ENCODE measurements at places on chromosomes 13 and 19.
A peak's percentile ranks its signal among the peaks of the same experiment; 100 is the strongest.

GRCh38 chr13:71638751-71639150, 228.3 kb downstream of the DACH1 start:
- no peak for DNase-seq

GRCh38 chr13:21683034-21683733, 12.3 kb downstream of the FGF9 start:
- peak; percentile 77 for DNase-seq

DNA sequence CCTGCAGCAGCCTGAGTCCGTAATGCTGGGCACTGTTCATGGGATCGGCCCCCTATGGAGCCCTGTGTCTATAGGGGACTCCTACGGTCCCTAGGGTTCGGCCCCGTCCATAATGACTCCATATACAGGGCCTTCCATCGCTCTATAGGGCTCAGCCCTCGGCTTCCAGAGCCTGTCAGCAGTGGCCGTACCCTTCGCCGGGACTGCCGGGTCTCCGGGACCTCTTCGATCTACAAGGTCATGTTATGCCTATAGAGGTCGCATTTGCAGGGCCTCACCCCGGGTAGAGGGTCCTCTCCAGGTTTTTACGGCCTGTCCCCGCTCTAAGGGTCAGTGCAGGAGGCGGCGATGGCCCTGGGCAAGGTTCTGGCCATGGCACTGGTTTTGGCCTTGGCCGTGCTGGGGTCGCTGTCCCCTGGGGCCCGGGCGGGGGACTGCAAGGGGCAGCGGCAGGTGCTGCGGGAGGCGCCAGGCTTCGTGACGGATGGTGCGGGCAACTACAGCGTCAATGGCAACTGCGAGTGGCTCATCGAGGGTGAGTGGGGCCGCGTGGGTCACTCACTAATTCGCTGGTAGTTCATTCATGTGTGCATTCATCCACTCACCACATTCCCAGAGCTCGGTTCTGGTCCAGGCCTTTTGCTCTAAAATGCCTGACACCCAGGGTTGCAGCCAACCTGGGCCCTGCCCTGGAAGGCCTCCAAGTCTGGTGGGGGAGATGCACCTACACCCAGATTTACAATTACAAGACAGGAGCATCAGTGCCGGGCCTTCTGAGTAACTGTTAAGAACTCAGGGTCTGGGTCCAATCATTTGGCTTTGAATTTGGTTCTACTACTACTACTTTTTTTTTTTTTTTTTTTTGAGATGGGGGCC, 699 bp downstream of the MEGF8 start:
- peak; percentile 17 for DNase-seq

DNA sequence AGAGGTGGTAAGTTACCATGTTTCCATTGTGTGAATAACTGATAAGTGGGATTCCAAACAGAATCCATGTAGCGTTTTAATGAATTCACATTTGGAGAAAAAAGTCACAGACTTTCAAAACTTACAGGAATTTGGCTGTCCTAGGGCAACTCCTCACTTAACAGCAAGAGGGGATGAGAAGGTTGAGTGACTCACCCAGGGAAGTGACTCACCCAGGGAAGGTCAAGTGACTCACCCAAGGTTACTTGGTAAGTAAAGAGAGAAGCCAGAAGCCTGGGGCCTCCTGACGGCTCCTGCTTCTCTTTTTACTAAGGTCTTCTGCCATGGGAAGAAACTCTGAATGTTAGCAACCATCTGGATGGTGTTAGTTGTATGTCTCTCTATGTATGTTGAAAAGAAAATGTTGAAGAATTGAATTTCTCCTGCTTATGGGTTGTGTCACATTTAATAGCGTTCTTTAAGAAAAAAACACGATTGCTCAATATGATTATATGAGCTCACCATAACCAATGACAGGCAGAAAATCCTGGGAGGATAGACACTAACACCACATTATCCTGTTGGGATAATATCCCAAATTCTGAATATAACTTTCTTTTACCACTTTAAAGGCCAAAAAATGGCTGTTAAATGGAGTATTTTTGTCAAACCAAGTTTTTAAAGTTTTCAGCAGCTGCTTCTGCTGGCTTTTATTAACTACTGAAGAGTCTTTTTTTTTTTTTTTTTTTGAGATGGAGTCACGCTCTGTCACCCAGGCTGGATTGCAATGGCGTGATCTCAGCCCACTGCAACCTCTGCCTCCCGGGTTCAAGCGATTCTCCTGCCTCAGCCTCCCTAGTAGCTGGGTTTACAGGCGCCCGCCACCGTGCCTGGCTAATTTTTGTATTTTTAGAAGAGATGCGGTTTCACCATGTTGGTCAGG, 195.6 kb downstream of the GGACT start:
- peak; percentile 90 for DNase-seq

- peak; percentile 71 for DNase-seq
Observed at GRCh38 chr19:4059891-4060620, 6.6 kb downstream of the ZBTB7A start.

DNA sequence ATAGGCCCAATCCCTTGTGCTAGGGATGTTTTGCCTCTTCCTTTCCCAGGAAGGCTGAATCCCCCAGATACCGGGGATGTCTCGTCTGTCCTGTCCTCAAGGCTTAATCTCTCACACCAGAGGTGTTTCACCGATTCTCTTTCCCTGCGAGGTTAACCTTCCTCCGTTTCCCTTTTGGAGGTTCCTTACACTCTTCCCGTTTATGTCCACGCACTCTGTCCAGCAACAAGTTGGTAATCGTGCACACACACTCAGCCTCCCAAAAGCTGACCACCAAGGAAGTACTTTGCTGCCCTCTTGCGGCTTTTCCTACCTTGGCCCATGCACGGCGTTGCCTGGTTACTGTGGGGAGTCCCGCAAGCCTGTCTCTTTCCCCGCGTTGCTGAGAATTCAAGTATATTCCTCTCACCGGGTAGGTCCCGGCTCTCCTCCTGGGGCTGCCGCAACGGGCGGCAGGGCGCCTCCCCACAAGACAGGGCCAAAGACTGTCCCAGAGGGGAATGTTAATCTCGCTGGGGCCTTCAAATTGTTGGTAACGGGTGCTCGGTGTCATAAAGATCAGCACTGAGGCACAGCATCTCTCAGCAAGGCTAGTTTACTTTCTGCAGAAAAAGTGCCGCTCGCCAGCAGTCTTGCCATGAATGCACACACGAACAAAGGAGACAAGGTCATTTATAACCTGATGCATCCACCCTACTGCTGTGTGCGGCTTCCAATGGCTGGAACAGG, 36.7 kb upstream of the CD177 start:
- DNase-seq = peak; percentile 19

DNA sequence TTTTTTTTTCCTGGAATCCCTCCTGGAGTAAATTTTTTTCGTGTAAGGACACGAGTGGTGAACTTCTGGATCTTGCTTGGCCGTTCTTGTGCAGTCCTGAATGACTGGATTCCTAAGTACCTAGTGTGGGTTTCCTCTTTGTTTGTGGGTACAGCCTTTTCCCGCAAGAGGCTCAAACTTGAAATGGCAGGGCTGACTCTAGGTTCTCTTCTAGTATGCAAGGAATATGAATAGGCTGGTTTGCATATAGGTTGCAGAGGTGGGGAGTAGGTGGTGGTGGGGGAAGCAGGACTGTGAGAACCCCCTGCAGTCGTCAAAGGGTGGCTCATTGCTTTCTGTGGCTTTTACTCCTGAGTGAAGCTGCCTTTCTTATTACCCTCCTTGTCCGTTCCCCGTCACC, 13.6 kb downstream of the UBAC2 start:
- DNase-seq = no peak

GRCh38 chr19:22634450-22634827, 315 bp downstream of the ZNF492 start:
- no peak for DNase-seq

DNA sequence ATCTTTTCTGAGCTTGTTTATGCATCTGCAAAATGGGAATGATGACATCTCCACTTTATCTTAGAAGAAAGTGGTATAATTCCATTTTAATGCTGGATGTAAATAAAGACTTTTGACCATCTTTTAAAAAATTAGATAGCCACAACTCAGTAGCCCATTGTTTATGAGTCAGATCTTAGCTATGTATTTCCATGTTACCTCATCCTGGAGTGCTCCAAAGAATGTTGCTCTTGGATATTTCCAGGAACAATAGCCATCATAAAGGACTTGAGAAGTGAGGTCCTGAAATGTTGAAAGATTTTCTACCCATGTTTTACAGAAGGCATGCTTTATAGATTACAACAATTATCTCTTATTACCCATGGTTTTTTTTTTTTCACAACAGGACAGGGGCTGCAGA, 229.3 kb upstream of the EDNRB start:
- DNase-seq = peak; percentile 11

DNA sequence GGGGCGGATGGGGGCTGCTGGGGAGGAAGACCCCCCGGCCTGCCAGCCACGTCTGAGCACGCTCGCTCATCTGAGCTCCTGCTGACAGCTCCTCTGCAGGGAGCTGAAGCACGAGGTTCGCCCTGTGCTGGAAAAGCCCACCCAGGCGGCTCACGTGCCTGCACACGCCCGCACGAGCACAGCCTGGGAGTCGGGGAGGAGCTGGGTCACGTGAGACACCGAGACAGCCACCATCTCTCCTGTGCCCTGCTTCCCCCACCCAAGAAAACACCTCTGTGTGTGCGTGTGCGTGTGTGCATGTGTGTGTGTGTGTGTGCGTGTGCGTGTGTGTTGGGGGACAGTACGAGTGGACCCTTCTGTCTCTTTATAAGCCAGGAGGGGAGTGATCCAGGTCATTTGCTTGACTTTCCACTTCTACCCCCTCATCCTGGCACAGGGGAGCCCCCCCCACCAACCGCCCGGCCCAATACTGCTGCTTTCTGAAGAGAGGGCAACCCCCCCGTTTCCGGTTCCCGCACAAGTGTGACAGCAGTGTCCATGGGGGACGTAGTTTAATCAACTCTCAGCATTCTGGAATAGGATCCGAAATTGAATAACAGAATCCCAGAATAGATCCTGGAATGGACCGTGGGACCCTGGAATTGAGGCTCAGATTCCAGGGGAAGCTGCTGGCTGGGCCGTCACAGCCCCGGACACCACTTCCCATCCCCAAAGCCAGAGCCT, 42.5 kb downstream of the CELF5 start:
- DNase-seq = no peak

DNA sequence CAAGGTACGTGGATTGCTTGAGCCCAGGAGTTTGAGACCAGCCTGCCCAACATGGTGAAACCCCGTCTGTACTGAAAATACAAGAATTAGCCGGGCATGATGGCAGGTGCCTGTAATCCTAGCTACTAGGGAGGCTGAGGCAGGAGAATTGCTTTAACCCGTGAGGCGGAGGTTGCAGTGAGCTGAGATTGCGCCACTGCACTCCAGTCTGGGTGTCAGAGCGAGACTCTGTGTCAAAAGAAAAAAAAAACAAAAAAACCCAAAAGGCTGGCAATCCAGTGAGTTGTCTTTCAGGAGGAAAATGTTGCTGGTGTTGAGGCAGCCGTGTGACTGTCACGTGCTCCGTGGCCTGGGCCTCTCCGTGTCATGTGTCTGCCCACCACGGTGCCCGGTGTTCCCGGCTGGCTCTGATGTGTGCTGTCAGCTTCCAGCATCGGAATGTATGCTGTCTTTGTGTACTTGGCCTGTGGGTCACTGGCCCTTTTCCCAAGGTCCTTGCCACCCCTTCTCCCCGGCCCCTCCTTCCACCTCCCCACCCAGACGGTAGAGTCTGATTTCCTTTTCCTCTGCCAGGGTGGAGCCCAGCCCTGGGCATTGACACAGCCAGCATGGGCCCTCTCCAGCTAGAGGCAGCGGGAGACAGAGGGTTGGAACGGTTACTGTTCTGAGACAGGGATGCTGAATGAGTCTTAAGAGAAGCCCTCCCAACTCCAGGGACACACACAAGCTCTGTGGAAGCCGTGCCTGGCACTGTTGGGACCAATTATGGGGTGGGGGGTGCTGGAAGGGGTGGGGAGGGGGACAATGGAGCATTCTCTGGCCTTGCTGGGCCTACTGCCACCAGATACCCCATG, 7.2 kb upstream of the TUBB4A start:
- no peak for DNase-seq

DNA sequence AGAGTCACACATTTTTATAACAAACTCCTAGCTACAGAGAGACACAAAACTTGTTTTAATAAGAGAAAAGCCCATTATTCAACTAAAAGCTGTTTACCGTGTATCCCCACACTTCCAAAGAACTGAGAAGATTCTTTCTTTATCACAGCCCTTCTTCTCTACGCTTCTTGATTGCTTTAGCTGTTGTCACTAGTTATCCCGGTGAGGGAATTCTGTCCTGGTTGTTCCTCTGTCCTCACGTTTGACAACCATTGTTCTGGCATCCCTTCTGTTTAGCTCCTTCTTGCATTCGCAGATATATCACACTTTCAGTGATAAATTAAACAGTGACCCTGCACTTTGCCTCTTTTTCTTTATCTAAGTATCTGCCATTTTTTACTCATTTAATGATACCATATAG, 1035.1 kb upstream of the PCDH20 start:
- no peak for DNase-seq

DNA sequence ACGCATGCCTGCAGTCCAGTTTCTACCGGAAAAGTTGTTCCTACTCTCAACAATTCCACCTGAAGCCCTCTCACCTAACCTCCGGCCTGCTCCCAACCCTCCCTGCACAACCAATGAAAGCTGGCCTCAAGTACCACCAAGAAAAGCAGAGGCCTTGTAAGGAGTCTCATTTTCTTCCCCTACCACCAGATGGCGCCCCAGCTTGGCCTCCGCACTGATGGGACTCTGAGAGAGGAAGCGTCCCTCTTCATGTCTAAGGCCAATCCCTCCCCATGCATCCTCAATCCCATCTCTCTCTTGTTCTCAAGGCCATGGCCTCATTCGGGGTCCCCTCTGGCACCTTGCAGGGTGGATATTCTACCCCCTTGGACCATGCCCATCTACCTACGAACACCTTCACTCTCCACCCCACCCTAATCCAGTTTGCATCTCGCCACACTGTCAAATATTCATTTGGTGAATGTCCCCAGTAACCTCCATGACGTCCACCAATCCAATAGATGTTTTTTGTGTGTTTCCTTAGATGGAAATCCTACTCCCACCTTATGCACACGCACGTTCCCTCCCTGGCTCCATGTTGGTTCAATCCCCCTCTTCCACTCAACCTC, 412.8 kb downstream of the ZNF536 start:
- no peak for DNase-seq

DNA sequence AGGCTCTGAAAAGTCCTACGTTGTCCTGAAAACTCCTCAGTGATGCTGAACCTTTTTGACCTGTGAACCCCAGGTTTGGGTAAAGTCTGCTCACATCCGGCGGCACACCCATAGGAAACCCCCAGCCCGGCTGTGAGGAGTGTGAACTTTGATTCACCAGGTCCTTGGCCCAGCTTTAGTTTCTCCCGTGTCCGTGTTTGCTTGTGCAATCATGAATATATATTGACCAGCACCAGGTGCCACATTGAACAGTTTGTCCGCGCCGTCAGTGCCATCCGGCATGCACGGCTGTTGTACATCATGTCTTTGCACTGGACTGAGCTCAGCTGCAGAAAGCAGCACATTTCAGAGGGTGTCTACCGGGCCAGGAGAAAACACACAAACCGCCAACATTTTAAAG, 45.3 kb downstream of the NFIC start:
- DNase-seq = no peak

DNA sequence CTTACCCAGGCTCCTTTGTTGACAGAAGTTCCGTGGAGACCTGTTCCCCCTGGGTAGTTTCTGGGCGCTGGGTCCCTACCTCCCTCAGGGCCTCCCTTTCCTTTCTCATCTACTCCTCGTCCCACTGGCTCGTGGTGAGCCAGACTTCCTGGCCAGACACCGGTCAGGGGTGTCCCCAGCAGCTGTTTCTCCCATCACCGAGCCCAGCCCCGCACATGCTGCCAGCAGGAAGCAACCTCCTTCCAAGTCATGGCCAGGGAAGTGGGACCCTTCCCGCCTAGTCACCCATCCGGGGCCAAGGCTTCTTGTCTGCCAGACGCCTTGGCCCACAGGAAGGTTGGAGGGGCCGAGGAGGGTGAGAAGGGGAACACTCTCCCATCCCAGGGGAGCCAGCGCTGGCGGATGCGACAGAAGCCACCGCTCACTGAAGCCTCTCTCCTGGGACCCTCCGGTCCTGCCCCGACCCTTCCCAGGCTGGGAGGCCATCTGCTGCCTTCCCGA, 5.7 kb downstream of the PAK4 start:
- no peak for DNase-seq

All from RWPE1 (cell line).